ENCODE measurements at places on chromosomes 6 and 20.

DNA sequence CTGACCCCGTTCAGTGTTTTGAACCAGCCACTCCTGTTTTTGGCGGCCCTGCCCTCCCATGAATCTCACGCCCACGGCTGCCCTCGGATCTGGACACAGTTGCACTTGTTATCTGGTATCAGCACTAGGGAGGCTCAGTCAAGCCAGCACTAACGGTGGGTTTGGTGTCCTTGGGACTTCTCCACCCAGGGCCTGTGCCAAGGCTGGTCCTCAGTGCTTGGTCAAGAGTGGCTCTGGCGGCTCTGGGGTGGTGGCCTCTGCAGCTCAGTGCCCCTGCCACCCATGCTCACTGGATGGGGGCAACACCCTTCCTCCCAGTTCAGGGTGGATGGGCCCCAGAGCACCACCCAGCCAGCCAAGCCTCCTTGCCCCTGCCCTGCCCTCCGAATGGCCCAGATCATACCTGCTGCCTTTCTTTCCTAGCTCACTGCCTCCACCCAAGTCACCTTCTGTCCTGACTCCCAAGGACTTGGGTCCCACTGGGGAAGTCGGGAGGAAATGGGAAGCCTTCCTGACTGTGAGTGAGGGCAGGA, 54.7 kb downstream of the SSR1 start:
- no peak for DNase-seq

- no peak for DNase-seq
Observed at GRCh38 chr20:31868853-31869672, 1.3 kb downstream of the DUSP15 start.

GRCh38 chr6:53603386-53604116, 58.6 kb upstream of the GCLC start:
- no peak for DNase-seq

- DNase-seq = no peak
Observed at GRCh38 chr6:56628105-56628504, 14.6 kb downstream of the DST start.

DNA sequence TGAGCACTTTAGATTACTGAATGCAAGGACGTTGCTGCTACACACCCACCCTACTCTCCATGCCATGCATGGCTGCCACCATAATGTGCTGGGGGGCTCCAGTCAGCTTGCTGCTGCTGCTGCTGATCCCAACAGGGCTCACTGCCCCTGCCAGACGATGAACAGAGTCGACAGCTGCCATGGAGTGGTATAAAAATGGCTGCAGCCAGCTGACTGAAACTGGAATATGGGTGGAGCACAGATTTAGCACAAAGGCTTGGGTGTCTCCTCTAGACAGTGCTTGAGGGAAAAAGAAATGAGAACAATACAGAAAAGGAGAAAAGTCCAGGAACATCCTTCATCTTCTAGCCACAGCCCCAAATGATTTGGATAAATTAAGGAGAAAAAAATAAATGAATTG, 150.7 kb downstream of the PDSS2 start:
- no peak for DNase-seq

DNA sequence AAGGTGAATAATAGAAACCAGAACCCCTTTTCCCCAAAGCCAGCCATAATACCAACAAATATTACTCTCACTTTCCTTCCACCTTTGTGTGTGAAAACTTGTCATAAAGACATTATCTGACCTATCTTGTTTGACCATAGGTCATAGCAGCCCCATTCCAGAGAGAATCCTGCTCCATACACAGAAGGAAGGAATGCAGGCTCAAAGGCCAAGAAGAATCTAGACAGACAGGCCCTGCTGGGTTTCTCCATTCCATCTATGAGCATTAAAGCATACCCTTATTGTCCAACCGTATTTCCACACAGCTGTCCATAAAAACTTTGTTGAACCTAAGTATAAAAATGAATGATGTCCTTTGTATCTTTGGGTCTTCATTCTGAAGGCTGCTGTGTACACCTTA, 40.7 kb upstream of the KCNK5 start:
- no peak for DNase-seq

Data from neuronal stem cell (in vitro differentiated cells).